ENCODE measurements at places on chromosomes 1 and 21. TPM values are rescaled to one million over a fixed set of nuclear protein-coding genes. Genes with fewer than 3 reads are reported as not detected.
A peak's percentile ranks its signal among the peaks of the same experiment; 100 is the strongest.

Gene NPPA
- polyA plus RNA-seq, result 1.8 TPM

Gene CRYBG2
- polyA plus RNA-seq, result 3.9 TPM

Gene FHAD1
- 0.79 TPM for polyA plus RNA-seq

Gene SRP9
- polyA plus RNA-seq, result 304 TPM

DNA sequence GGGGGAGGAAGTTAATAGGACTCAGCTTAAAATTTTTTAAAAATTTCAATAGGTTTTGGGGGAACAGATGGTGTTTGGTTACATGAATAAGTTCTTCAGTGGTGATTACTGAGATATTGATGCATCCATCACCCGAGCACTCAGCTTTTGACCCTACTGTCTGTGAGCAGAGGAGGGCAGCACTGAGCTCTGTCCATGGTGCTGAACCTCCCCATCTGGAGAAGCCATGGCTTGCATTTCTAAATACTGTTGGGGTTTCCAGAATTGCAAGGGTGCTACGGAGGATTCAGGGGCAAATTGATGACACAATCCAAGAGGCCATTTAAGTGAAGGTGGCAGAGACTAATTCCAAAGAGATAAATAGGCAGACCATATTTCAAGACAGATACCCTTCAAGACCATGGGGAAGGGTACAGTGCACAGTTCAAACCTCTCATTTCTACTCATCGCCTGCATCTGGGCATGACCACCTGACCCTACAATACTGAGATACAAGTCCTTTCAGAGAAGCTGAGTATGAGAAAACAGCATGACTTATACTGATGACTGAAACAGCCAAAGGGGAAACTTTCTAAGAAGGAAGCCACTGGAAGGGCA lies 17.2 kb downstream of the SYT2 start:
- peak; percentile 37 for DNase-seq
- H3K4me1 ChIP-seq, result no peaks in the 10 kb centered on the region
- no peak overlapping the region for H3K27ac ChIP-seq
- no peak overlapping the region for H3K4me3 ChIP-seq

DNA sequence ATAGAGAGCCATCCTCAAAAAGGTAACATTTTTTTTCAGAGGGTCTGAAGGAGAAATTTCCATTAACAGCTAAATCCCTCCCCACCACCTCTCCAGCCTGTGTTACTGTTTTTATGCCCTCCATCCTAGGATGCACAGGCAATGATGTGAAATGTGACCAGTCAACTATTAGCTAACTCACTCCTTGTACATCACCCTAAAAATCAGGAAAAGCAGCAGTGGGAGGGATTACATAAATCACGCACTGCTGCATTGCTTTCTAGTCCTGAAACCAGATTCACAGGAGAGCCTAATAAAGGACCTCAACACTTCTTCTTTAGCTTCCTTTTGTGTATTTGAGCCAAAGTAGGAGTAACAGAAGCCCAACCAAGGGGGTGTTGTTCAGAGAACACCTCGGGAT lies 66.3 kb downstream of the LMO4 start:
- DNase-seq, result no peak
- no peaks in the 10 kb centered on the region for H3K36me3 ChIP-seq
- H3K27me3 ChIP-seq, result no peaks in the 10 kb centered on the region

GRCh38 chr1:80036690-80037432 lies 1030.3 kb upstream of the ADGRL4 start:
- no peak overlapping the region for H3K4me3 ChIP-seq
- no peaks in the 10 kb centered on the region for H3K27me3 ChIP-seq
- no peak overlapping the region for H3K27ac ChIP-seq
- DNase-seq, result no peak

- peaks cover 45% of the 10 kb centered on the region for H3K4me1 ChIP-seq
- no peaks in the 10 kb centered on the region for H3K36me3 ChIP-seq
- H3K27ac ChIP-seq, result no peak overlapping the region
- H3K27me3 ChIP-seq, result peaks cover 67% of the 10 kb centered on the region
- H3K4me3 ChIP-seq, result peak overlapping the region; percentile 3
- no peak for DNase-seq
Measured at GRCh38 chr1:200034761-200035396, 7.4 kb downstream of the NR5A2 start.
